Activated CD4-positive, alpha-beta T cell treated with anti-CD3 and anti-CD28 coated beads for 1 hour (primary cell): ENCODE measurements at places on chromosomes 1 and 21.

DNA sequence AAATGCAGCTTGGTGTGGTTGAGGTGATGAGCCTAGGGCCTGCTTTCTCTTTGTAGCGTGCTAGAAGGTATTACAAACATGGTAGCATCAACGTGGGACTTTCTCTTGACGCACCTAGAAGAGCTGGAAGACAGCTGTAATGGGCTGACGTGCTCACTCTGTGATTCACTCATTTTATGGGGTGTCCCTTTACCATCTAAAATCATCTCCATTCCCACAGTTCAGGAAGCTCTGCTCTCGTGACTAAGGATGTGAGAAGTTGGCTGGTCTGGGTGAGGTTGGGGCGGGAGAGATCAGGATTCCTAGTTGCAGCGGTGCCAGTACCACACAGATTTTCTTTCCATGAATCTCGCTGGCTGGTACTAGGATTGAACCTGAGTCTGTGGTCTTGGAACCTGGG lies 4.2 kb downstream of the HTR6 start:
- DNase-seq, result no peak

GRCh38 chr1:89912073-89912472 lies 82.8 kb upstream of the ZNF326 start:
- no peak for DNase-seq

GRCh38 chr21:29164323-29164942 lies 34.0 kb downstream of the MAP3K7CL start:
- no peak for DNase-seq

- DNase-seq, result no peak
Measured at GRCh38 chr1:154581766-154582165, 14.2 kb downstream of the CHRNB2 start.

- DNase-seq, result no peak
Measured at GRCh38 chr1:115145226-115145625, 55.9 kb upstream of the TSPAN2 start.

DNA sequence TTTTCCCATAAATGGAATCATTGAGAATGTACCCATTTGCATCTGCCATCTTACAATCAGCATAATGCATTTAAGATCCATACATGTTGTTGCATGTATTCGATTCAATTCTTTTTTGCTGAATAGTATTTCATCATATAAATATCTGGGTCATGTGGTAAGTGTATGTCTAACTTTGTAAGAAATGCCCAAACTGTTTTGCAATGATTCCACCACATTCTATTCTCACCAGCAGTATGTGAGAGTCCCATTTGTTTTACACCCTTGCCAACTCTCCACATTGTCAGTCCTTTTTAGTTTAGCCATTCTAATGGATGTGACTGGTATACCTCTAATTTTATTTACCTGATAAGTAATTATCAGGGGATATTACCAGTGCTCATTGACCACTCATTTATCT lies 115.8 kb upstream of the PBX1 start:
- no peak for DNase-seq

DNA sequence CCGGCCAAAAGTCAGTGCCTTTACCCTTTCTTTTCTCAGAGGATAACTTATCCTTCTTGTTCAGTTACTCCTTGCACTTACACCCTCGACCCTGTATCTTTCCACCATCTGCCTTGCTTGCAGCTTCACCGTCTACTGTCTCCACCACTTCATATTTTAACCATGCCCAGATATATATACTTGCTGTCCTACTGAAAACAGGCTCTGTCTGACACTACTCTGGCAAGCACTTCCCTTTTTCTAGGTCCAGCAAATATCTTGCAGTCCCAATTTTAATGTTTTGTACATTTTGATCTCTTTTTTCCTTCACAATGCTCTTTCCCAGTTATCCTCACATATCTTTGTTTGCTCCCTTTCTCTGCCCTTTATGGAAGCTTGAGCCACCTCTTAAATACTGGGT lies 308.6 kb downstream of the TPR start:
- no peak for DNase-seq

GRCh38 chr1:163673759-163674151 lies 352.0 kb downstream of the NUF2 start:
- DNase-seq, result no peak

- DNase-seq, result no peak
Measured at GRCh38 chr1:188466539-188466938, 1637.8 kb downstream of the PLA2G4A start.

DNA sequence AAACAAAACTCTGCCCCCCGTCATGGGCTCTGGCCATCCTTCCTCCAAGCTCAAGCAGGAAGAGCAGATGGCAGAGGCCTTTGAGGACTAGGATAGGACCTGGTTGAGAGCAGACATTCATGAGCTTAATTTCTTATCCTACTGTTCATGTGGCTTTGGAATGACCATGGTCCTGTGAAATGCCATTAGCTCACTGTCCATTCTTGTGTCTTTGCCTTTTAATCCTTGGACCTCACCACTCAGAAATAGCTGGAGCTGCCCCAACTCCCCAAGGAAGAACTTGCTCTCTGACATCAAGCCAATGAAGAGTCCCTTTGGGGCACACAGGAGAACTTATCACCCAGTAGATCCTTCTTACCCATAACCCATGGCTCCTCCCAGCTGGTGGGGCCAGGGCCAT lies 11.6 kb upstream of the FAM20B start:
- DNase-seq, result no peak

DNA sequence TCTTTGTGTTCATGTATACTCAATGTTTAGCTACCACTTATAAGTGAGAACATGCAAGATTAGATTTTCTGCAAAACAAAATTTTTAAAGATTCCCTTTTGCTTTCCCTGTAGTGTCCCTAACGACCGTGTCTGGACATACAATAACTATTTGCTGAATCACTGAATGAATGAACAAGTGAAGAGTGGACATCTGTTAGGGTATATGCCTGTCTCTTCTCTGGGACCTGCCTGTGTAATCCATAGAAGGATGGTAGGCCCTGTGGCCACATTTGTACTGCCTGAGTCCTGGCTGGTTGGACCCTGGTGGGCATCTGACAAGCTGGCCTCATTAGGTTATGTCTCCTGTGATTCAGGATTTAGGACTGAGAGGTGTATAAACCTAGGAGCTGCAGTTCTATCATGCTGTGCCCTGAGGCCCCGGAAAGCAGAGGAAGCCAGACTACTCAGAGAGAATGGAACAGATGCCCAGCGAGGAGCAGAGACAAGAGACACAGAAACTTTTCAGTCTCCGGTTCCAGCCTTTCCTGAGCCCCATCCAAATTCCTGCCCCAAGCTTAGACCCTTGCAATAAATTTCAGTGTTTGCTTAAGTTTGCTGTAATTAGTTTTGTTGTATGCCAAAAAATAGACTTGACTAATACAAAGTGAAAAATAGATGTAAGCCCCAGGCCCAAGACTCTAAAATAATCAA lies 7.5 kb upstream of the NCF2 start:
- DNase-seq, result no peak

DNA sequence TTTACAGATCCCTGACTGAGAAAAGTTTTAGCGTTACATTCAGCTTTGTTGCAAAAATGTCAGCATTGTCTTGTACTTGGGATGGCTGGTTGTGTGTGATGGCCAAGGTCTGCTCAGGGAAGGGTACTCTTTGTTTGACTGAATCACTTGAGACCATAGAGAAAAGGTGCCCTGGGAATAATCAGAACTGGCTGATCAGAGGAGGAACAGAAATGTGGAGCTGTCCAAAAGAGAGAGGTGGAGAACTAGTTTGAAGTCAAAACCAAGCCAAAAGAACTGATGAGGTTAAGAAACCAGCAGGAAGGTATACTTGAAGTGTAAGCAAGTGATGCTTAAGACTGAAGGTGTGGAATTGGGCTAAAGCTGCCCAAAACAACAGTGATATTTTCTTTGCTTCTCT lies 107.6 kb upstream of the LYPLAL1 start:
- DNase-seq, result no peak

- no peak for DNase-seq
Measured at GRCh38 chr1:197924516-197925123, 7.4 kb downstream of the LHX9 start.

GRCh38 chr1:204624631-204625216 lies 60.8 kb downstream of the LRRN2 start:
- DNase-seq, result no peak

DNA sequence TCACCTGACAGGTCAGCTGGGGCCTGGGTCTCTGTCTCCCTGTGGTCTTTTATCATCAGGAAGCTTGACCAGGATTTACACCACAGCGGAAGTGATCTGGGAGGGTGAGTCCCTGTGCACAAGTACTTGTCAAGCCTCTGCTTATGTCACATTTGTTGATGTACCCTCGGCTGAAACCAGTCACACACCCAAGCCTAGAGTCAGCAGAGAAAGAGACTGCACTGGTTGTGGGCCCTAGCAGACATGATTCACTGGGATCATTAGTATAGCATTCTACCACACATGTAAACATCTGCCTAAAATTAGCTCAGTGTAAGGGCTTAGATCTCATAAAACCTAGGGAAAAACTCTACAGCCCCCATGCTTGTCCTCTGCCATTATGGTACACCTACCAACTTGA lies 79.3 kb upstream of the LAMC2 start:
- no peak for DNase-seq

DNA sequence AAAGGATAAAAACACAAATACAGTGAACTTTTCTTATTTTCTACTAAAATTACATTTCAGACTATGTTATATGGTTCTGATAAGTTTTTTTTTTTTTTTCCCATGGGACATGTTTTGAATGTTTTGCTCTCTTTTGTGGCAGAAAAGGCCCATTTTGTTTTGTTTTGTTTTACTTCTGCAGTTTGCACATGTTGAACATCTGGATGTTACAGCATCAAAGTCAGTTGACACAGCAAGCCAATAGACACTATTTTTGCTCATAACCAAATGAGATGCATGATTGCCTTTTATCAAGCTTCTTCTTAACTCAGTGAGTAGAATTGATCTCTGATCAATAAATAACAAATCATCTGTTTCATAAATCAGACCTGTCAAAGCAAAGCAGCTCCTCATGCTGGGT lies 904.2 kb downstream of the ADGRL2 start:
- no peak for DNase-seq

- no peak for DNase-seq
Measured at GRCh38 chr1:182643699-182644098, 39.5 kb upstream of the RGS16 start.
